ENCODE measurements at places on chromosomes 7 and 10. TPM values are rescaled to one million over a fixed set of nuclear protein-coding genes. Genes with fewer than 3 reads are reported as not detected.

Gene RBP4
- 13.4 TPM for total RNA-seq

Gene PTPRN2
- 2.8 TPM for total RNA-seq

Gene CNNM1
- 1.5 TPM for total RNA-seq

Gene LRRN3
- 10.7 TPM for total RNA-seq

Gene RAMP3
- 44.8 TPM for total RNA-seq

Gene MET
- 0.78 TPM for total RNA-seq

Gene DBNL
- 71.7 TPM for total RNA-seq

Gene PAPSS2
- 182 TPM for total RNA-seq

Gene OR13A1
- total RNA-seq = not detected

Measured in adrenal gland (tissue), 19 donors.